Globus pallidus (tissue), 1 donor: ENCODE measurements at places on chromosomes 12 and 14.

DNA sequence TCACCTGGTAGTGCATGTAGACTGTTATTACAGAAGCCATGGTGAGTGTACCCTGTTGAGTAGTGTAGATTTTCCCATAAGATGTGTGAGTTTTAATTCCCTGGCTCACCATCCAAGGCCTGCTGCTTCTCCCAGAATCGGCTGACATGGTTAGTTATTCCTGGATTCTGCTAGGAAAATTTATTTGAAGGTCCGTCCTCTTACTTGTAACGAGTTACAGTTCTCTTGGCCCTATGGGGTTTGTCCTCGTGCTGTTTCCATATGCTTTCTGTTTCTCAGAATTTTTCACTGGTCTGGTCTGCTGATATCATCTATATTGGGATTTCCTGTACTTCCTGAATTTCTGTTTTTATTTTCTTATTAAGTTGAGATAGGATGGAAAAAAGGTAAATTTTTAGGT is 423.3 kb upstream of the RGS6 start:
- no peak for DNase-seq

GRCh38 chr12:104877103-104877705 is 80.9 kb downstream of the SLC41A2 start:
- peak; percentile 32 for DNase-seq

- no peak for DNase-seq
Observed at GRCh38 chr14:32404784-32405573, 75.9 kb downstream of the AKAP6 start.

DNA sequence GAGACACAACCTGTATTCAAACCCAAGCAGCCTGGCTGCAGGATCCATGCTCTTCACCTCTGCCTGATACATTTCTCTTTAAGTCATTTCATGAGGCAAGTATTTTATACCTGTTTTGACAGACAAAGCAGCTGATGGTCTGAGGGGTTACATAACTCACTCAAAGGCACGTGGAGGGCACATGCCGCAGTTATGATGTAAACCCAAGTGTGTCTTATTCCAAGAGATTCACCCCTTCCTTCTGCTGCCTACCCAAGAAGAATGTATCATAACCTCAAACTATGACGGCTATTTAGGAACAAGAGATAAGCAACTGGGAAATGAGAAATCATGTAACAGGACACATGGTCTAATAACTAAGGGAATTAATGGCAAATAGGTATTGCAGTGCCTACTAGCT is 329.8 kb upstream of the TMPO start:
- DNase-seq = no peak

GRCh38 chr12:6322352-6322751 is 11.9 kb downstream of the PLEKHG6 start:
- no peak for DNase-seq

GRCh38 chr14:74413627-74414026 is 12.4 kb downstream of the SYNDIG1L start:
- DNase-seq = no peak

DNA sequence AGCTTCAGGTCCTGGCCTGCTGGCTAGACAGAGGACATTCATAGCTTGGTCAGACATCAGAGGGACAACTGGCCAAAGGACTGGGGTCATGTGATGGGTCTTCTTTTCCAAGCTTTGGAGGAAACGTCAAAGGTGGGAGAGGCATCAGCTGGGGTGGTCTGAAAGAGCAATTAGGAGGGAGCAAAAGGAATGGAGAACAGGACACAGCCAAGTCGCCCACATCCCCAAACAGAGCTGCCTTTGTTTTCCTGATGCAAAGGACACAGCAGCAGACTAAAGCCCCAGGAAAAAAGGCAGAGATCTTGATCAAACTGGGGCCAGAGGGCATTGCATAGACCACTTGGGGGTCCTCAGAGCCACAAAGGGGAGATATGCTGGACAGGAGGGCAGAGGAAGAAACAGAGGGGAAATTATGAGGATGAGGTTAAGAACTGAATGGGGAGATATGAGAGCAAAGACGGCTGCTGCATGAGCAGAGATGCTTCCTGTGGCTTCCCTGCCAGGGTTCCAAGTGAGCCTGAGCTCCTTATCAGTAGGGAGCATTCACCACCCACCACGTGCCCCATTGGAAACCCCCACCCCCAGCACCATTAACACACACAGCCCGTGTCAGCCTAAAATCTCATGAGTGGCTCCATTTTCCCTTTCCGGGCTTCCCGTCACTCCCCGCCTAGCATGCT is 62.4 kb downstream of the ANO2 start:
- DNase-seq = no peak

DNA sequence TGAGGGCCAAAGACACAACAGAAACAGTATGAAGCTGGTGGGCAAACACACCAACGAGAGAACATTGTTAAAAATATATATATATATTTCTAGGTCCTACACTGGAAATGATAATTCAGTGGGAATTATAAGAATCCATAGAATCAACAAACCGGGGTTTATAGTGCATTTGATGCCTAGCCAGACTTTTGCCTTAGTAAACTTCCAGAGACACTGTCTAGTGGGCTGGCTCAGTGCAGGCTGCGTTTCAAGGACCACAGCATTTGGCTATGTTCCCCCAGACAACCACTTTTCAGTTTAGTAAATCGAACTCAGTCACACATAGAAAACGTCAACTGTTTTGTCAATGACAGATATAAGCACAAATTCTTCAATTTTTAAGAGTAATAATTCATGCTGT is 41.9 kb downstream of the SLC38A4 start:
- DNase-seq = no peak

GRCh38 chr14:37870632-37871346 is 275.4 kb downstream of the TTC6 start:
- DNase-seq = no peak

DNA sequence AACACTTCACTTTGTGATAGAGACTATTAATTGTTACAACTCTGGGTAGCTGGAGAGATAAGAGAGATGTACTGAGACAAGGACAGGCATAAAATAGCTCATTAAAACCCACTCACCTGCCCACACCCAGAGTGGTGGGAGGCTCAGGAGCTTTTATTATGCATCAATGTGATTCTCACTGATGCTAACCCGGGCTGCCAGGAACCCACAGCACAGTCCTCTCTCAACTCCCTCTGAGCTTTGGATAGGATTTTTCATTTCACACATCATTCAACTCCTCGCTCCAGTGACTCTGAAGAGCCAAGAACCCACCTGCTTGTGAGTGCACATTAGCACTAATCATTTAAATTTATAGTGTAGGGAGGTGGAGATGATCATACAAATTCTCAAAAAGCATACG is 827.9 kb downstream of the FLRT2 start:
- no peak for DNase-seq

GRCh38 chr12:91113621-91114020 is 2.3 kb upstream of the LUM start:
- DNase-seq = no peak

DNA sequence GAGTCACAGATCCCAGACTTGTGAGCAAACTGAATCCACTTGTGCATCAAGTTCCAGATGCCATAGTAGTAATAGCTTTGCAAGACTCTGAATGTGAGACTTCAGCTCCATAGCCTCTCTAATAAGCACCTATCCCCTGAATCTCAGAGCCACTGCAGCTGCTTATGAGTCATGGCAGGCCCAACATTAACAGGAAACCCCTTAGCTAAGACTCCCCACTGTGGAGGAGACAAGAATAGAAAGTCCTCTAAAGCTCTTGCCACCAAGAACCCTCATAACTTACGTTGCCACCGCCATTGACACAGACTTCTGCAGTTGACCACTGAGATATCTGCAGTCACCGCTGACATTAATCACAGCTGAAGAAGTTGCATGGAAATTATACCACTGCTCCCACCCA is 62.9 kb upstream of the PDE3A start:
- no peak for DNase-seq

DNA sequence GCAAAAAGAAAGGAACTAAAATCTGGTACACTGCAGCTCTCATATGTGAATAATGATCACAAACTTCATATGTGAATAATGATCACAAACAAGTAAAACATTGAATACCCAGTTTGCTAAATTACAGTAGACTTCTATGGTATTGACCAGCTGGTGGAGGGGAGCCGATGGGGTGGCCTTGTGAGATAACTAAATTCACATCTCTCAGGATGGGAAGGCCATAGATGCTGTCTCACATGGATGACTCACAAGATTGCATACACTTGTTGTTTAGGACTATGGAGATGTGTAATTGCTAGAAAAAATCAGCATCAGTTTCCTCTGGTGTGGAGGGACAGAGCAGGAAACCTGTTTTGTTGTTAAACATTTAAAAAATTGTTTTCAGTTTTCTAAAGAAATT is 49.2 kb downstream of the ACACB start:
- no peak for DNase-seq

DNA sequence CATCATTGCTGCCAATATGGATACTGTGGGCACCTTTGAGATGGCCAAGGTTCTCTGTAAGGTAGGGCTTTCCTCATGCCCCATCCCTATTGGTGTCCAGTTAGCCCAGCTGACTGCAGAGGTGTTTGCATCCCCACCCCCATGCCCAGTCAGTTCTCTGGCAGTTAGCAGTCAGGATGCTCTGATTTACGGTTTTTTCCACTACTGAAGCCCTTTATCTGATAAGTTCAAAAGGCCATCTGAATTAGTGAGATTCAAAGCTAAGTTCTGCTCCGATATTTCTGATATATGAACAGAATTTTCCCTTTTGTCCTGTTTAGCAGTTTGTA is 773 bp downstream of the GMPR2 start:
- no peak for DNase-seq

DNA sequence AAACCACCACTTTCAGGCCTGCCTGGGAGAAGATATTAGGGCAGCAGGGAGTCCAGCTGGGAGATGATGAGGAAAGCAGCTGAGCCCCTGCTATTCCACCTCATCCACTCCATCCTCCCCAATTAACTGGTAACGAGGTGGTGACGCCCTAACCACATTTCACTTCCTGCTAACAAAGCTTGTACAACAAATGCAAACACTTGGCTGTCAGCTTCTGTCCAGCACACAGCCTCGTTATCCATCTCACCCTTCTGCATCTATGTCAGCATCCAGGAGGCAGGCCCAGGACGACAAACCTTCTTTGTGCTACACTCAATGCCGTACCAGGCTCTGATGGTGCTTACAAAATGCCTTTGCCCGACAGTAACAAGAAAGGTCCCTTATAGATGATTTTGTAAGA is 225.4 kb downstream of the APAF1 start:
- peak; percentile 96 for DNase-seq

GRCh38 chr14:51849097-51849496 is 11.3 kb upstream of the GNG2 start:
- no peak for DNase-seq

DNA sequence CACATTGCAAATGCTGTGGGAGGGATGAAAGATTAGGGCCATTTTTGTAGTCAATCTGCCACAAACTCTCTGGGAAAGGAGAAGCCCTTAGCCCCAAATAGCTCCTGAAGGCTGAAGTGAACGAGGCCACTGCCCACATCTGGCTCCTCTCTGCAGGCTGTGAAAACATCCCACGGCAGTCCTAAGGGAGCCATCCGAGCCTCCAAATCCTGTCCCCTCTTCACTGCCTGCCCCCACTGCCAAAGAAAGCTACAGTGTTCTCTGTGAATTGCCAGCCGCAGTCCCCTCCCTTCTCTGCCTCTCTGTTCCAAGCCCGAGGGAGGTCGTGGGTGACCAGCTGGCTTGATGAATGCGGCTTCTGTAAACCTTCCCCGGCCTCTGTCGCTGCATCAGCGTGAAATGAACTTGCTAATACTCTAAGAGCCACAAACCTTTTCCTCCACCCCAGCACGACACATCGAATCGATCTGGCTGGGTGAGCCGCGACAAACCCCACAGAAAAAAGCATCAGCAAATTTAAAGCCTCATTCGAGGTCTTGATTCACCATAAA is 180.7 kb upstream of the NRXN3 start:
- peak; percentile 99 for DNase-seq

GRCh38 chr14:70254476-70254961 is 65.8 kb upstream of the SLC8A3 start:
- no peak for DNase-seq

DNA sequence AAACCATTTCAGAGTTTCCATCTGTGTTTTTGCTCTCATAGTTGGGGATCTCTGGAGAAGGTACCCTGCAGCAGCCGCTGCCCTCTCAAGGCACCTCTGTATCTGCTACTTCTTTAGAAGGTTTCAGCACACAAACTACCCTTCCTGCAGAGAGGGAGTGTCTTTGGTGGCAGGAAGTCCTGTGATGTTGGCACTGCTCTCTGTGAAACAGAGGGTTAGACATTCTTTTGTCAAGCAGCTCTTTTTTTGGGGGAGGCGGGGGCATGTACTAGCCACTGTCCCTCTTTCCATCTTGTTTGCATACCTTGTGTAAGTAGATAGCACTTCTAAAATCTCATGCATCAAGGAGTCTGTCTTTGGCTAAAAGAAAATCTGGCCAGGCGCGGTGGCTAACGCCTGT is 352.6 kb downstream of the BMP4 start:
- no peak for DNase-seq

DNA sequence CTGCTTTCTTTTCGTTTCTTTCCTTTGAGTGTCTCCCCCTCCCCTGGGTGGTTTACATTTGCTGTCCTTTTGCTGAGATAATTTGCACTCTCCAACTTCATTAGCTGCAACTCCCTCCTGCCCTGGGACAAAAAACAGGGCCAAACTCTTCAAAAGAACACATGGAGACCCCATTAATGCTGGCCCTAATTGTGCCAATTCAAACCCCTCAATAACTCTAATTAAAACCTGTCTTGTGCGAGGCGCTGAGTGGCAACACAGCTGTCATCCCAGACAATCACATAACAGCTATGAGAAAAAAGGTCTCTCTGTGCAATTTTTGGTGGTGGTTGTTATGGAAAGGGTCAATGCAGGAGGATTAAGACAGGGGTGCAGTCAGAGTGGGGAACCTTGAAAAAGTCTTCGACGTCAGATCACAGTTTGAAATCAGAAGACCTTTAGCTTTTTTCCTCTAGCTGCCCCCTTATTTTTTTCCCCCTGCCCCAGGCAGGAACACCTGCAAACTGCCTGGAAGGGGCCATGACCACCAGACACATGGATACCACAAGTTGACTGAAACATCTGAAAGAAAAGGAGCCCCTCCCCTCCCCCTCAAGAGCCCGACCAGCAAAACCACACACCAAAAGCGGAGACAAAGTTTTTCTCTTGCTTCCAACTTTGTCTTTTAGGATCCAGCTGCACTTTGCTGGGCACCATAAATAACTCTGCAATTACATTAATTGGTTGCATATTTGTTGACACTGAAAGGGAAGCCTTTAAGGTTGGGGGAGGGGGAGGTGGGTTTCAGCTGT is 26.5 kb upstream of the SMOC1 start:
- no peak for DNase-seq

GRCh38 chr14:105917933-105918436 is 391.6 kb downstream of the TMEM121 start:
- no peak for DNase-seq

- DNase-seq = peak; percentile 90
Observed at GRCh38 chr14:75720842-75721498, 59.9 kb downstream of the TTLL5 start.

DNA sequence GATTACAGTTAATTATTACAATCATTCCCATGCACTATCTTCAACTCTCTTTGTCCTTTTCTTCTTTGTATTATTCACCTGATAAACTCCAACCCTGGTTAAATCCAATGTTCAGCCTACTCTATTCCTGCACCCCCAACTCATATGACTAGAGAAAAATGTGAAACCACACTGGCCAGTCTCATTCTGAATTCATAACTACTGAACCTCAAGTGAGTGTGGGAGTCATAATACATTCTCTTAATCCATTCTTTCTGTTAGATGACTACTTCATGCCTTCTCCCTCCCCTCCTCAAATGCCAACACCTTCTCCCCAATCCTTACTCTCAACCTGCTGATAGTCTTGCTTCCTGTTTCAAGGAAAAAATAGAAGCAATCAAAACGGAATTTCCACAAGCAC is 22.3 kb upstream of the ITPR2 start:
- DNase-seq = no peak

GRCh38 chr12:76226397-76226796 is 121.8 kb downstream of the BBS10 start:
- no peak for DNase-seq
